HepG2 (cell line): ENCODE measurements at places on chromosomes 11 and 22. TPM values are rescaled to one million over a fixed set of nuclear protein-coding genes. Genes with fewer than 3 reads are reported as not detected.

GRCh38 chr11:130063451-130063850 lies 6.2 kb upstream of the APLP2 start:
- no peak overlapping the region for H3K4me3 ChIP-seq
- H3K27ac ChIP-seq = no peak overlapping the region
- H3K36me3 ChIP-seq = no peaks in the 10 kb centered on the region
- no peak for DNase-seq
- H3K27me3 ChIP-seq = peaks cover 3% of the 10 kb centered on the region; the same call in 1 of the 3 replicates
- H3K4me1 ChIP-seq = peaks cover 29% of the 10 kb centered on the region

DNA sequence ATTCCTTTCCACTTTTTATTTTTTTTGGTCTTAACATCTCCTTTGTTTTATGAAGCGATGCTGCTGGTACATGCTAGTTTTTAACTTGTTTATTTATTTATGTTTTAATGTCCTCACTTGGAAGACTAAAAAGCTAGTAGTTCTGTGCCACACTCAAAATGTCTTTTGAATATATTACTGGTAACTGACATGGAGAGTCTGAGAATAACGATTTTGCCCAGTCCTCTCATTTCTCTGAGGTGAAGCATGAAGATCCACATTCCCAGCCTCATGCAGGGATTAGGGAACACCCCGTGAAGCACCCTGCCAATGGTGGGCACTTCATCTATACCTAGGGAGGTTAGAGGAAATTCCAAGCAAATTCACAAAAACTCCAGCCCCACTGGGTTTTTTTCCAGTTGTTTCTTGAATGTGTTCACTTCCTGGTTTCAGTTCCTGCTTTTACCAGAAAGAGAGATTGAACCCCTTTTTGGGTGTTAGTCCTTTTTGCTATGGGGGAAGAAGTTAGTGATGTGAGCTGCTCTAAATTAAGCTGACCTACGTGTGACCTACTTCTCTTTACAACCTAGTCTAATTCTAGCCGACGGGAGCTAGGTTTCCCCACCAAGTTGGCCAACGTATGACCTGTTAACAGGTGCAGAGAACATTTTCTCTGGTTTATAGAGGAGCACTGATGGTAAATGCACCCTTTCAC lies 106.1 kb downstream of the SLC1A2 start:
- no peak overlapping the region for H3K27ac ChIP-seq
- H3K4me3 ChIP-seq = no peak overlapping the region
- no peaks in the 10 kb centered on the region for H3K27me3 ChIP-seq
- DNase-seq = no peak
- no peaks in the 10 kb centered on the region for H3K4me1 ChIP-seq

- no peak for DNase-seq
- H3K27me3 ChIP-seq = peaks cover 7% of the 10 kb centered on the region
- H3K27ac ChIP-seq = no peak overlapping the region
Measured at GRCh38 chr11:120063686-120064340, 74.1 kb downstream of the TRIM29 start.

DNA sequence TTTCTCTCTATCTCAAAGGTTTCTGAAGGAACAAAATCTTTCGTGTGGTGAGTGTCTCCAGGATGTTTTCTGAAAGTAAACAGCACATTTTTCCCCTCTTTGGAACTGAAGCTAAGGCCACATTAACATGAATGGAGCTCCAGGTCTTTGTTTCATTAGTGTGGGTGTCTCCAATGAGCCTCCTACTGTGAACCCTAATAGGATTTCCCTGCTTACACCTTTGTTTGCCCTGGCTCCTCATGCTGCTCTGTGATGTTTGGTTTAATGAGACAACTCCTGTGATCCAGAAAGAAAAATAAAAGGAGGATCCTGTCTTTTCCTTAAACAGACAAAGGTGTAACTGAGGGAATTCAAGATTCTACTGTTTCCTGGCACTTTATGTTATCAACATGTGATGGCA lies 76.9 kb upstream of the SLC6A5 start:
- H3K36me3 ChIP-seq = no peaks in the 10 kb centered on the region
- H3K4me3 ChIP-seq = no peak overlapping the region

GRCh38 chr11:134340354-134340964 lies 8.7 kb downstream of the GLB1L2 start:
- no peak for DNase-seq
- H3K36me3 ChIP-seq = no peaks in the 10 kb centered on the region
- no peak overlapping the region for H3K27ac ChIP-seq
- peaks cover 28% of the 10 kb centered on the region; the same call in 2 of the 3 replicates for H3K27me3 ChIP-seq
- H3K4me3 ChIP-seq = no peak overlapping the region

DNA sequence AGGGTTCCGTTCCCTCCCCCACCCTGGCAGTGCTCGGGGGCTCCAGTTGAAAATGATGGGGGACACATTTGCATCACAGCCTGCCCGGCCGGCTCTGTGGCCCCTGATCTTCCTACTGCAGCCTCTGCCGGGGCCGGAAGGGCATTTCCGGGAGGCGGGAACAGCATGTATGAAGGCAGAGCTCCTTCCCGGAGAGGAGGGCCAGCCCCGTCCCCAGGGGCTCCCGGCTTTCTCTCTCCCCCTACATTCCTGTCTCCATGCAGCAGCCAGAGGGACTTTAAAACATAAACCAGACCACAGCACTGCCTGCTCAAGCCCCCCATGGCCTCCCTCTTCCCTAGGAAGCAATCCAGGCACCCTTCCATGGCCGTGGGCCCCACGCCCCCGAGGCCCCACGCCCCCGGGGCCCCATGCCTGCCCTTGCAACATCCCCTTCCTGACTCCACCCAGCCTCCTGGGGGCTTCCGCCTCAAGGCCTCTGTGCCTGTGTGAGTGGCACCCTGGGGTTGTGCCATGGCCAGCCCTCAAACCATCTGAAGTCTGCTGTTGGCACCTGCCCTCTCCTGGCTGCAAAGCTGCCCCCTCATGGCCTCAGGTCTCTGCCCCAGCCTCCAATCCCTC lies 73.1 kb downstream of the CDKN1C start:
- no peaks in the 10 kb centered on the region for H3K36me3 ChIP-seq
- H3K4me1 ChIP-seq = no peaks in the 10 kb centered on the region
- no peak overlapping the region for H3K27ac ChIP-seq
- DNase-seq = no peak
- H3K4me3 ChIP-seq = no peak overlapping the region

DNA sequence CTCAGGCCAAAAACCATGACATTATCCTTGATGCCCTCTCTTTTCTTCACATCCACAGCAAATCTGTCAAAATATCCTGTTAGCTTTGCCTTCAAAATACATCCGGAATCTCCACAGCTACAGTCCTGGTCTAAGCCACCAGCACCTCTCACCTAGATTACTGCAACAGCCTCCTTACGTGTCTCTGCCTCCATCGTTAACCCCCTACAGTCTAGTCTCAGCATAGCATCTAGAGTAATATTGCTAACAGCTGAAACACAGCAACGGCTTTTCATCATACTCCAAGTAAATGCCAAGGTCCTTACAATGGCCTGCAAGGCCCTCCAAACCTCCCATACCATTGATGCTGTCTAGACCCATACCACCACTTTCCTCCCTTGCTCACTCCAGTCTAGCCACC lies 4.4 kb downstream of the TSG101 start:
- no peak overlapping the region for H3K27ac ChIP-seq
- peaks cover 32% of the 10 kb centered on the region for H3K4me1 ChIP-seq
- 0 out of 2 replicates have a peak, but pooled peaks cover 1% of the 10 kb centered on the region for H3K36me3 ChIP-seq
- no peak overlapping the region for H3K4me3 ChIP-seq
- DNase-seq = peak; percentile 20

DNA sequence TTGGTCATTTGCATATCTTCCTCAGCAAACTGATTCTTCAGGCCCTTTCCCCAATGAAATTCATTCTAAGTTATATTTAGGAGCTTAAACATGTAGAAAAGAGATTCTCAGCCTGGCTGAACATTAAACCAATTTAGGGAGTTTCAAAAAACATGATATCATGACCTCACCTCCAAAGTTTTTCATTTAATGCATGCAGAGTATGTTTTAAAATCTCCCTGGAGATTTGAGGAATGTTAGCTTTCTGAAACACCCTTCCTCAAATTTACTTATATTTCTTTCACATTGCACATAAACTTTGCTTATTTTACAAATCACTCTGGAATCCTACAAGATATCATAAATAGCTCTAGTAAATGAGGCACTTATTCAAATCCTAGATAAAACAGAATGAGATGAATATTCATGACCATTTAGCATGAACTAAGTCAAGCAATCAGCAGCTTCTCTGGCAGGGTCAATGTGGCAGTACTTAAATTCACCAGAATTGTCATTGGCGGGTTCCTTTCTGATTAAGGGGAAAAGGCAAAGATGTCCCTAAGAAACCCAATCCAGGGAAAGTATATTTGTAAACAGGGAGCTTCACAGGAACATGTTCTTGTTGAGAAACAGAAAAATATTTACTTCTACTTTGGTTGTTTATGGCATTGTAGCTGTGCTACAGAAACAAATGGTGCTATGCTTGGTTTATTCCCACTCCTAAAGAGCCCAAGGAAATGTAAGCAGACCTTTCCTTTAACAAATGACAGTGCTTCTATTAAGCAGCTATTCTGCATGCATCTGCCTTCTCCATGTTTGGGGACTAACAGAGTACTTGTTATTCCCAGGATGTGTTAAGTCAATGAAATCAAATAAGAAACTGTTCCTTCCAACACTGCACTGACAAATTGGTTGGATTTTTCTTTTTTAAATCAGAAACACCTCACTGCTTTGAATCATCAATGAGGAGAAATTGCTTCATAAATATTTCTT lies 162.3 kb downstream of the C11orf87 start:
- DNase-seq = no peak
- no peak overlapping the region for H3K4me3 ChIP-seq
- H3K4me1 ChIP-seq = no peaks in the 10 kb centered on the region
- H3K36me3 ChIP-seq = no peaks in the 10 kb centered on the region
- no peak overlapping the region for H3K27ac ChIP-seq

DNA sequence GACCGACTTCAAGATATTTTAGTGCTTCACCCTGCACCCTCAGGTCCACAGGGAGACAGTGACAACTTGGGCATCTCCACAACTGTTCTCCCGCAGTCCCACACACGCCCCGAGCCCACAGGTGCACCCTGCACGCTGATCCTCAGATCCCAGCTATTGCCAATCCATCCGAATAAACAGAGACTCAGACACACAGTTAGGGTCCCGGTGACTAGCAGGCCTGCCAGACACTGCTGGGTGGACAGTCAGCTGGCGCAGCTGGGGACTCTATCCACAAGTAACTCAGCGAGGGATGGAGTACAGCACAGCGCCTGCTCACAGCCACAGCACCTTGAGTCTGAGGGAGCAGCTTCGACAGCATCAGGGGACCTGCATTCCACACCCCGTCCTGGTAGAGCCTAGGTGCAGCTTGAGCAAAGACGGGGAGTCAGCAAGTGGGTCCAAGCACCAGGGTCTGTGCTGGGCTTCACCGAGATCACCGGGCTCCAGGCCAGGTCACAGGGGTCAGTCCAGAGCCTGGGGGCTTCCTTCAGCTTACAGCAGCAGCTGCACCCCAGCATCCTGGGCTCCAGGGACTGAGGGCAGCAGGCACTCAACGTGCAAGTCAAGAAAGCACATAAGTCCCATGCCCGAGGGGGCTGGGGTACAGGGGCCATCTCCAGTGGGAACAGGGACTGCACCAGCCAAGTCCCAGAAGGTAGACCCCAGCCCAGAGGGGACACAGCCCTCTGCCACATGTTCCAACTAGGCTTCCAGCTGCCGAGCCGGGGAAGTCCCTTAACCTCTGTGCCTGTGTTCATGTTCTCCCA lies 7.6 kb downstream of the RPL3 start:
- peaks cover 63% of the 10 kb centered on the region for H3K4me1 ChIP-seq
- no peak overlapping the region for H3K27ac ChIP-seq
- no peak for DNase-seq
- no peak overlapping the region for H3K4me3 ChIP-seq

GRCh38 chr22:30940685-30941362 lies 27.8 kb downstream of the MORC2 start:
- no peaks in the 10 kb centered on the region for H3K4me1 ChIP-seq
- no peak for DNase-seq
- H3K4me3 ChIP-seq = no peak overlapping the region
- no peaks in the 10 kb centered on the region for H3K27me3 ChIP-seq
- peaks cover 94% of the 10 kb centered on the region for H3K36me3 ChIP-seq
- H3K27ac ChIP-seq = no peak overlapping the region

GRCh38 chr11:36312611-36313472 lies 16.8 kb downstream of the PRR5L start:
- no peak overlapping the region for H3K4me3 ChIP-seq
- no peak overlapping the region for H3K27ac ChIP-seq
- no peak for DNase-seq
- no peaks in the 10 kb centered on the region for H3K36me3 ChIP-seq

Gene MS4A12
- total RNA-seq = not detected in 2 replicates

Gene ALDH3B2
- total RNA-seq = not detected in 2 replicates

Gene C11orf16
- total RNA-seq = not detected in 2 replicates

Gene RAB30
- total RNA-seq = 5.0 and 8.8 TPM in 2 replicates

Gene LMO2
- not detected in 2 replicates for total RNA-seq

Gene OR2D2
- not detected in 2 replicates for total RNA-seq

Gene SGSM1
- not detected in 2 replicates for total RNA-seq
